Stimulated activated CD4-positive, alpha-beta T cell treated with anti-CD3 and anti-CD28 coated beads, Interleukin-15, amount 100 ng/mL, for 24 hours (primary cell): ENCODE measurements at places on chromosomes 5 and 9.

DNA sequence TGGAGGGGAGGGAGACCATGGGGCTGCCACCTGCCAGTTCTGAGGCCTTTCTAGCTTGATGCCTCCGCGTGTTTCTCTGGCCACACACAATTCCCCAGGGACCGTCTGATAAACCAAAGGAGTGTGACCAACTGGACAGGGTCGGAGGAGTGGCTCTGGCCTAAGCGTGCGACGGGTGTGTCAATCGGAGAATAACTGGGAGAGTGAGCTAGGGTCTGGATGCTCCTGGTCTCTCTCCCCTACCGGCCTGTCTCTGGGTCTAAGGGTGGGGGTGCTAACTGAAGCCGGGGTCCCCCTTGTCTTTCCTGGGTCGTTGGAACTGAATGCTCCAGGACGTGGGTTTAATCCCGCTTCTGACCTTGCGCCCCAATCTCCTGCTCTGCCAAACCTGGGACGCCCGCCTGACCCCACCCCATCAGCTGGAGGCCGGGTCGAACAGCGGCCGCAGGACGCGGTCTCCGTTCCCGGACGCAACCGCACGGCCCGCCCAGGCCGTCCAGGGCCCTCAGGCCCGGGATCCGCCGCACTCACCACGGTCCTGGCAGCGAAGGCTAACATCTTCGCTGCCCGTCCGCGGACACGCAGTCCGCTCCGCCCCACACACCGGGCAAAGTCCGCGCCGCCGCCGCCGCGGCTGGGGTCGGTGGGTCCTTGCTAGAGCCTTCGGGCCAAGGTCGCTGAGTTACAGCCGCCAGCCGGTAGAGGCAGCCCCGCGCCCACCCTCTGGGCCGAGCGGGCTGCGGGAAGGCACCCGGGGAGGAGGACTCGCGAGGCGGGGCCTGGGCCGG is 447 bp downstream of the CRAT start:
- DNase-seq, result peak; percentile 17

- peak; percentile 36 for DNase-seq
Measured at GRCh38 chr9:125631391-125632085, 75.5 kb downstream of the MAPKAP1 start.

DNA sequence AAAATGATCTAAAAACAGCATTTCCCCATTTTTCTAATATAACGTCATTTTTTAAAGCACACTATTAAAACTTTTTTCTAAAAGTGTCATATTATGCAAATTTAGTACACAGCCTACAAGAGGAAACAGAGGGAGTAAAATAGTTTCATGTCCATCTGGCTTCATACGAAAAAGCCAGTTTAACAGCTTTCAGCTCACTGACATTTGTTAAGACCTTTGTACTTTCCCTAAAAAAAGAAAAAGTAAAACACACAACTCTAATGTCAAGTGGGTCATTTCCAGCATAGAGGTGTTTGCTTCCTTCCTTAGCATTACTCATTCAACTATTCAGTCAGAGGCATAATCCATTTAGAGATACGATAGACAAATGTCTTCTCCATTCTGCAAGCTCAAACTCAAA is 49.4 kb downstream of the ABHD17B start:
- DNase-seq, result no peak

- DNase-seq, result no peak
Measured at GRCh38 chr5:143315929-143316328, 87.6 kb downstream of the NR3C1 start.

GRCh38 chr9:109967651-109968642 is 187.9 kb downstream of the PALM2AKAP2 start:
- peak; percentile 20 for DNase-seq

DNA sequence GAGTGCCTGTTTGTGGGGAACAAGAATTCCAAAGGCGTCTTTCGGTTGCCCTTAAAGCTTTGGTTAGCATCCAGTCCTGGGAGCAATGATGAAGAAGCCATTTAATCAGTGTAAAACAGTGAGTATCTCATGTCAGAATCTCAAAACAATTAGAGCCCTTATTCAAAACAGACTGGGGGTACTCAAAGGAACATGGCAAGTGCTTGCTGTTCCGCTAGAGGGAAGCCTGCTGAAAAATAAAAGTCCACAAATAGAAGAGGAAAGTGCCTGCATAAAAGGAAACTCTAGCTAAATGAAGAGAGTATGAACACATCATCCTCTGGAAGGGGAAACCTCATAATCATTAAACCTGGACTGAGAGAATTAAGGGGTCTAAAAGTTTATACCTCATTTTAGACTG is 26.4 kb downstream of the FBXL7 start:
- DNase-seq, result no peak

- DNase-seq, result no peak
Measured at GRCh38 chr5:107801061-107801460, 130.3 kb upstream of the EFNA5 start.

DNA sequence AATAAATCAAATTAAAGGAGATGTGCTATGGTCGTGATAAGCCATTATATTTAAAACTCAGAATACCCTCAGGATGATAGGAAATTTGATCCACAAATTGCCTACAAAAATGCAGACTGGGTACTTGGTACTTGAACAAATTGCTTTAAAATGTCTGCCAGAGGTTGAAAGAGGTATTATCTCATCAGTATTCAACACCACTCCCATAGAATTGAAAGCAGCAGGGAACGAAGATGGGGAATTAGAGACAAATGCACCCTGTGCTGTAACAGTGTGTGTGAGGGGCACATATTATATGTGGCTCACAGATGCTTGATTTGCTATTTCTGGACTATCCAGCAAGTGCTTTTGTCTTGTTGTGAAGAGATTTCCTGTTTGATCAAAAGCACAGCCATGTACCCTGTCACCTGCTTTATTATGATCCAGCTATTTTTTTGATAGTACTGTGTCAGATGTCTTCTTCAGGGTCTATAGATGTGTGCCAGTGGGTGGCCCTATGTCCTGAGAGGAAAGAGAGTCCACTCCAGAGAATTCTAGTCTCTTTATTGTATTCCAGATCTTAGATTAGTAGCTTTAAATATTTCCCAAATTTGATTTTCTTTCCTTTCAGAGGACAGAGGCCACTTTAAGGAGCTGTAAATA is 120.1 kb downstream of the XRCC4 start:
- DNase-seq, result no peak

- DNase-seq, result no peak
Measured at GRCh38 chr9:26054600-26055520, 376.6 kb upstream of the TUSC1 start.

DNA sequence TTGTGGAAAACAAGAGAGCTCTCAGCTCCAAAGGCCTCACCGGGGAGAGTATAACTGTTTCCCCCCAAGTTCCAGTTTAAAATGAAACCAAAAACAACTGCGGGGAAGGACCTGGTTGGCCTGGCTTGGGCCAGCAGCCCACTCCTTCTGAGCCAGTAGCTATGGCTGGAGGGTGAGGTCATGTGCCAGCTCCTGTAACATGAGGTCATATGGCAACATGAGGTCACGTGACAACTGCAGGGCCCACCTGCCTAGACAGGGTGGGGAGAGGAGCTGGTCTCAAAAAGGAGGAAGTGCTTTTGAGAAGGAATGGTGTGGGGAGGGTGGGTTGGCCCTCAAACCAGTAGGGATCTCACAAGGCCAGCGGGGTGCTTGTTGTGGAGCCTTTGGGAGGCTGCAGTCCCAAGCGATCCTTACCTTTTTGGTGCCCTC is 29.3 kb upstream of the CRB2 start:
- no peak for DNase-seq

DNA sequence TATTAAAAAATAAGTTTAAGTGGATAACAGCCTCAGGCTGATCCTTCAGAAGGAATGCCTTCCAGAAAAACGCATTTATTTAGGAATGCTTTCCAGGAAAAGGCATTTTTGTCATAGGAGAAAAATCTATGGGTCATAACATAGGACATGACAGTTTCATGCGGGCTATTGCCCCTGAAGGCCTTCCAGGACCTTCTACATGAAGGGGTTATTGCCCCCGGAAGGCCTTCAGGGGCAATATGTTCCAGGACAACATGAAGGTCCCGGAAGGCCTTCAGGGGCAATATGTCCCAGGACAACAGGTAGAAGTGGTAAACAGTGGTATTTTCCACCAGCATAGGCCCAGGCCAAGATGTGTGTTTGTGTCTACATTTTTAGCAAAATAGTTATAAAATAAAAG is 191.3 kb upstream of the RASA1 start:
- no peak for DNase-seq

GRCh38 chr9:16309469-16310271 is 560.8 kb downstream of the BNC2 start:
- no peak for DNase-seq

DNA sequence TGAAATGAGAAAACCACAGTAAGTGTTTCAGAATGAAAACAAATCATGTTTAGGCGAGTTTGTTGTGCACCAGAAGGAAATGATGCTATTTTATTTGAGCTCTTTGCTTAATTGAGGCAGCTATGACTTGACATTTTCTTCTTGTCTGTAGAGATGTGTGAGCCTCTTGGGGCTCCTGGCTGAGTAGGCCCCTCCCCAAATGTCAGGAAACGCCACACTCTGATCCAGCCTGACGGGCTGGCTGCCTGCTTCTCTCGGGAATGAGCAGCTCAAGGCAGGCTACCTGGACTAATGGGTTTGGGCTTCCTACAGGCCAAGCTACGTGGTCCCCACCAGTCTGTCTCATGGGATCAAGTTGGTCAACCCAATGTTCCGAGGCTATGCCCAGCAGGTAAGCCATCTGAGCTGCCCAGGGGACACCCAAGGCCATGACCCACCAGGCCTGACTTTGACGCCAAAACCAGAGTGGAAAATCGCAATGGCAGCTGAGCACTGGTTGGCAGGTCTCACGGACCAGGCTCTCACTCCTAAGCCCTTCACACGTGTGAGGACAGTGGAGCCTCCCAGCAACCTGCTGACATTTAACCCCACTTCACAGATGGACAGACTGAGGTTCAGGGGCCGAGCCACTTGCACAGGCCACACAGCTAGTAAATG is 29.9 kb downstream of the USP20 start:
- DNase-seq, result no peak

DNA sequence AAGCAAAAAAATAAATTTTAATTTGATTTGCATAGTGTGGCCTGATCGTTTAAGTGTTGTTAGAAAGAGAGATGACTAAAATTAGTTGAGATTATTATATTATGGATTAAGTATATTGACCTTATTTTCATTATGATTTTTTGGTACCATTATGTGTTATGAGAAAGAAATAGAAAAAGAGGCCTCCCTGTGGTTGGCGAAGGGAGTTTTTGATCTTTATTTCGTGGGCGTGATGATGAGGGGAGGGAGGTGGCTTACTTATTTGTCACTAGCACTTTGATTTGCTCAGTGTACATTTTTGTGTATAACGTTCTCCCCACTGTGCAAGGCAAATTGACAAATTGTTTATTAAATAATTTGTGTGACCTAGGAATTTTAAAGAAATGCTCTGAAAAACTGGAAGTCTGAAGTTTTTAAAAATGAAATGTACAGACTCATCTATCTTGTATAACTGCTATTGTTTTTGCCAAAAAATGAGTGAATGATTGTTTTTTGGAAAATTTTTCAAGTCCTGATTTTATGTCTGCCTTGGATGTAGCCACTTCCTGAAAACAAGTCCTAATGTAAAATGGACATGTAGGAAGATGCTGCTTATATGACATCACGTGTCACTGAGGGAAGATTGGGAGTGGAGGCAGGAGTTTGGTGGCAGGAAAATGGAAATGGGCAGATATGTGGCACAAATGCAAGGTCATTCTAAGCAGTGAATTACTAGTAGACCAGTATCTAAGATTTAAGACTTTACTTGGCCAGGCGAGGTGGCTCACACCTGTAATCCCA is 3.0 kb downstream of the DAPK1 start:
- peak; percentile 38 for DNase-seq

- DNase-seq, result peak; percentile 37
Measured at GRCh38 chr9:4596165-4596922, 65.8 kb upstream of the PLPP6 start.

DNA sequence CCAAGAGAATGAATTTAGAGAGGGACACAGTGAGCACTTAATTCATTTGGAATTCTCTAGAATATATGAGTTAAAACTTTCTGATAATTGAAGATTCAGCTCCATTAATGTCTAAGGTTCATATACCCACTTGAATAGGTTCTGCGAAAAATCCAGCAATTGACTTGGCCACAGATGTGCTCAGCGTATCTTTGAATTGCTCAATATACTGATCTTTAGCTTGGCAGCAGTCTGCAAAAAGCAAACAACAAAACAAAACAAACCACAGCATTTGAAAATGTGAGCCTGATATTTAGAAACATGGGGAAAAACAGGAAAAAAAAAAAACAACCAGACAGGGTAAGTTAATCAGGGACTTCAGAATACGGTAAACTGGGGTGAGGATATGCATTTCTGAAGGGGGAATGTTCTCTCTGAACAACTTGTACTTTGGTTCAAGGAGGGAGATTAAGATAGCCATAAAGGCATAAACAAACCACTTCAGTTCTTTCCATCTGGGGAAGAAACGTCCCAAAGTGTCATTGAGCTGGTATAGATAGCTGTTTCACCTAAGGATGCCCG is 21.4 kb downstream of the AGXT2 start:
- DNase-seq, result no peak

DNA sequence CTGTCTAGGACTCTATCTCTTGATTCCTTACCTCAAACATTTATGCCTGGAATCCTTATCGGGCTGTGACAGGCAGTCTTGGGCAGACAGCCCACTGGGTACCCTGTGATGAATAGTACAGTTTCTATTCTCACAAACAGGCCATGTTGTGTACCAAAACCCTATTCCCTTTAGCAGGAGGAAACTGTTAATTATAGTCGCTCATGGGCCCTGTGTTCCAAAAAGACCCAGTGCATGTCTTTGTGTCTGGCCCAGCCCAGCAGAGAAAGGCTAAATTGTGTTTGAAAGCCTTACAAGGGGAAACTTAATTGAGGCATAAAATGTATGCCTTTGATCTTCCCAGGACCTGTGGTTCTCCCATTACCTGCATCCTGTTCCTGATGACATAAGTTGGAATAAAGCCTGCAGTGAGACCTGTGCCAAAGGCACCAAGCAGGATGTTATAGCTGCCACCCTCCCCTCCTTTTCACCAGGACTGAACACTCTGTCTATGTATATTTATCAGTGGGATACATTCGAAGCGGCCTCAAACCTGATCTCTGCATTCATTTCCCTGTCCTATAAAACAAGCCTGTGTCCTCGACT is 43.3 kb downstream of the TLR4 start:
- DNase-seq, result no peak
